ENCODE measurements at places on chromosomes 7 and 10.

DNA sequence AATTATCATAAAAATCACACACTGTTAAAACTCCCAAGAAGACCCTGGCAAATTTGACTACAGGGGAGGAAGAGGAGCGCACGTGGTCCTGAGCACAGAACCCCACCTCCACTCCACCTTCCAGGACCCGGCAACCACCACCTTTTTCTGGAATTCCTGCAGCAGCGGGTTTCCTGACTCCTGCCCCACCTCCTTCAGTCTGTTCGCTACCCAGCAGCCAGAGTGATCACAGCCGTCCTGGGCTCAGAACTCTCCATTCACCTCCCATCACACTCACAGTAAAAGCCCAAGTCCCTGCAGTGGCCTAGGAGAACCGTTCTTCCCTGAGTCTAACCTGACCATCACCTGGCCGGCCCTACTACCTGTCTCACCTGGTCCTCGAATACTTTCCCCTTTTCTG, 107.4 kb upstream of the FAM204A start:
- DNase-seq = no peak

DNA sequence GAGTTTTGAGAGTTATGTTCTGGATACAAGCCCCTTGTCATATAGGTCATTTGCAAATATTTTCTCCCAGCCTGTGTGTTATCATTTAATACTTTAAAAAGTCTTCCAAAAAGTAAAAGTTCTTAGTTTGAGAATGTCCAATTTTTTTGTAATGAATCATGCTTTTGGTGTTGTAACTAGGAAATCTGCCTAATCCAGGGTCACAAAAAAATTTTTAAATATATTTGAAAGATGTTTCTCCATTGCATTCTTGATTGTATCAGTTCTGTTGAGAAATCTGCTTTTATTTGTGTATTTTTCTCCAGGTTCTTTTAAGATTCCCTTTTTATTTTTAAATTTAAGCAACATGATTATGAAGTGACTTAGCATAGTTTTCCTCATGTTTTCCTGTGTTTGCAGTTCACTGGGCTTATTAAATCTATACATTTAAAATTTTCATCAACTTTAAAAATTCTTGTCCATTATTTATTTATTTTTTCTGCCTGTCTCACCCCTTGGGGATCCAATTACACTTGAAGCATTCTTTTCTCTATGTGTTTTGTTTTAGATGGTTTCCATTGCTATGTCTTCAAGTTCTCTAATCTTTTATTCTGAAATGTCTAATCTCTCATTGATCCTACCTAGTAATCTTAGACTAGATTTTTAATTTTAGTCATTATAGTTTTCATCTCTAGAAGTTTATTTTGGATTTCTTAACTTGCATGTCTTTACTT, 47.0 kb downstream of the CCDC71L start:
- DNase-seq = no peak

DNA sequence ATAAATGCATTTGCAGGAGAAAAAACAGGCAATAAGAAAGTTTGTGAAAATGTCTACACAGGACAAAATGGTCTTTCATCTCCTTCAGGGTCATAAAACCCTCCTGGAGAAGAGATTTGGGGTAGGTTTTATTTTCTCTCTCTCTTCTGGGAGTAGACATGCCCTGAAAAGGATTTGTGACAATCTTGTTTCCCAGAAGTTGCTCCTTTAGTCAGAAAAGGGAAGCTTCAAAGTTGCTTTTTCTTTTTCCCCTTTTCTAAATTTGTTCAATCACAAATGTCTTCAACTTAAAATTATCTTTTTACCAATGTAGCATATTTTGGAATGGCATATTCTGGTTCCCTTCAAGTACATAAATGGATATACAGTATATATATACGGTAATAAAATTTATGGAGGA, 9.4 kb upstream of the ANKRD22 start:
- DNase-seq = no peak

DNA sequence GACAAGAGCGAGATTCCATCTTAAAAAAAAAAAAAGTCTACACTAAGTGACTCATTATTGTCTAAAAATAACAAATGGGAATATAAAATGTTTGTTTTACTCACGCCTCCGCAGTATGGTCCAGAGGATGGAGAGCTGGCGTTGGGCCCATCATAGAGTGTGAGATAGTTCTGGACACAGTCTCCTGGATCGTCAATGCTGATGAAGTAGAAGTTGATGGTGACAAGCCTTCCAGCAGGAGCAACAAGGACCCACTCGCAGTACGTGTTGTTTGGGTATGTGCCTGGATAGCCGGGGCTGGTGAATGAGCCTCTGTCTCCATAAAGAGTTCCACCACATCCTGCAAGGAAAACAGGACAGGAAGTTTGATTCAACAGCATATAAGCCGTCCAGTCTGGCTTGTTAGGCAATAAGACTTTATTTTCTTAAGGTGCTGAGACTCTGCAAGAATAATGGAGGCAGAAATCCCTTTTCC, 11.5 kb upstream of the RSU1 start:
- DNase-seq = no peak

DNA sequence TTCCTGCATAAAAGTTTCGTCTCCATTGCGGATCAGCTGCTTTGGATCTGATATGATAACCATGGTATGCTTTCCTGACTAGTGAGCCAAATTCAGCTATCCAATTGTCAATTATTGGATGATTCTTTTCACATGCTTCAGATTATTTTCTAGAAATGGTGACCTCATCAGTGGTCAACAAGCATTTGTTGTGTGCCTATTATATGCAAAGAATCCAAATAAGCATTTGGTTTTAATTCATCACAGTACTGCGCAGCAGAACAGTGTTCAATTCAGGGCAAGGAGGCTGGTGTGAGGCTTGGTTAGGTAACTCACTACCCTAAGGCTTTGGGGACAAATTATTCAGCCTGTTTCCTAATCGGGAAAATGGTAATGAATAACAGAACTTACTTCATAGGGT, 200.5 kb downstream of the SKAP2 start:
- no peak for DNase-seq

DNA sequence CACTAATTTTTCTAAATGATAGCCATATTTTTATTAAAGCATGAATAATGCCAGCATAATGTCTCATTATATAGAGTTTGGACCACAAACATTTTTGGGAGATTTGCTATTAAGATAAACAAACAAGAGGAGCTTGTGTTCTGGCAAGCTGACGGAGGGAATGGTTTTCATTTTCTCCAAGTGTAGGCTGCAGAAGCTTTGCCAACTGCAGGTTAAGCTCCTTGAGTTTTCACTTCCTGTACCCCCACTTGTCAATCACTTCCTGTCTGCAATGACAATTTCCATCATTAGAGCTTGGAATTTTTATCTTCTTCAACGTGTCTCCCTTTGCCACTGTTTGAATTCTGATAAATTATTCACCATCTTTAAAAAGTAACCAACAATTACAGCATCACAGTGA, 13.4 kb downstream of the EBF3 start:
- no peak for DNase-seq

GRCh38 chr7:82690929-82691328, 247.4 kb upstream of the CACNA2D1 start:
- no peak for DNase-seq

DNA sequence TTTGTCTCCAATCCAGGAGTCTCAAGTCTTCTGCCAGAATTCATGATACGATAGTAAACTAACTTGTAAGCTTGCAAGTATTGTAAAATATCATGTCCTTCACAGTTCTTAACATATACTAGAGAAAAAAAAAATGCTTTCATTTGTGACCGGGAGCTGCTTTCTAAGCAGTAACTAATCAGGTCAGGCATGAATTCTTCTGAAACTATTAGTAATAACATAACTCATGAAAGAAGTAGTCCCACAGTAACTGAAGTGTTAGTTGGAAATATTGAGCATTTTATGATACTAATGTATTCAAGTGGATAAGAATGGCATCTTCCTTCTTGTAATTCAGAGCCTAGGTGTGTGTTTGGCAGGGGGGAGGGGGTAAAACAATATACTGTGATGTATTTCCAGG, 665.6 kb downstream of the DNAJB9 start:
- no peak for DNase-seq

GRCh38 chr10:63766745-63767137, 245.5 kb downstream of the REEP3 start:
- no peak for DNase-seq

GRCh38 chr10:100167553-100168312, 18.1 kb downstream of the ERLIN1 start:
- no peak for DNase-seq

DNA sequence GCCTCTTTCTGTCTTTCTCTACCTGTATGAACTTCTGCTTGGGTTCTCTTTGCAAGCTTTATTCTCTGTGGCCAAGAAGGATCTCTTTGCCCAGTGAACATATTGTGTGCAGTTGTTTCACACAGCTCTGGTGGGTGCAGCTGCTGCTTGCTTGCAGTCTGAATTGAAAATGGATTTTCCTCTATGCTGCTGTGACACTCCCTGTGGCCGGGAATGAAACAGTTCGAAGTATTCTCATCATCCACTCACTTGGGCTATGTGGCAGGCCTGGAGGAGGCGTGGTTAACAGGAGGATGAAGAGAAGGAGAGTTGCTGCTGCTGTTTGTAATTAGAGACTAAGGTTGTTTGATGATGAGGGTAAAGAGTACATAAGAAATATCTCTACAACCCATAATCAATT, 28.4 kb upstream of the ITGA8 start:
- DNase-seq = no peak

DNA sequence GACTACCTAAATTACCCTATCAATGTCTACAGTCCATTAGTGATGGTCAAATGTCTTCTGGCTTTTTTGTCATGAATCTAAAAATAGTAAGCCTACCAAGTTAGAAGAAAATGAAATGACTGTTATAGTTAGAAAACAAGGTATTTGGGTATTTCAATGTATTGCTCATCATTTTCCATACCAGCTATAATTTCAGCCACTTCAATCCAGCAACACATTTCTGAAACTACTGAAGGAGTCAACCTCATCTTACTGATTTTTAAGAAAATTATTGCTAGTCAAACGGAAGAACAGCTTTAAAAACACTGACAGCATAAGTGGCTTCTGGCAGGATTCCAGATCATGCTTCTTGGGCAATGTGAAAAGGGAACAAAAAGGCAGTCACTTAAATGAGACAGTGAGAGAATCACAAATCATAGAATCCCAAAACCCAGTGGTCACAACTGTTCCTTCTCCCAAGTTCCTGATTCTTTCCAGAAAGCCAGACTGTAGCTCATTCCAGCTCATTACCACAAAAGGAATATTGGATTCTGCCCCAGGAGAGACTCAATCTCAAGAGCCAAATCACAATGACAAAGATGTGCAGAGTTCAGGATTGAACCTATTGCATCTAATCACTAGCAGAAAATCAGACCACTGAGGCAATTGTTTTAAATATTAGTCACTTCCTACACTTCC, 61.2 kb upstream of the LRRN3 start:
- no peak for DNase-seq

DNA sequence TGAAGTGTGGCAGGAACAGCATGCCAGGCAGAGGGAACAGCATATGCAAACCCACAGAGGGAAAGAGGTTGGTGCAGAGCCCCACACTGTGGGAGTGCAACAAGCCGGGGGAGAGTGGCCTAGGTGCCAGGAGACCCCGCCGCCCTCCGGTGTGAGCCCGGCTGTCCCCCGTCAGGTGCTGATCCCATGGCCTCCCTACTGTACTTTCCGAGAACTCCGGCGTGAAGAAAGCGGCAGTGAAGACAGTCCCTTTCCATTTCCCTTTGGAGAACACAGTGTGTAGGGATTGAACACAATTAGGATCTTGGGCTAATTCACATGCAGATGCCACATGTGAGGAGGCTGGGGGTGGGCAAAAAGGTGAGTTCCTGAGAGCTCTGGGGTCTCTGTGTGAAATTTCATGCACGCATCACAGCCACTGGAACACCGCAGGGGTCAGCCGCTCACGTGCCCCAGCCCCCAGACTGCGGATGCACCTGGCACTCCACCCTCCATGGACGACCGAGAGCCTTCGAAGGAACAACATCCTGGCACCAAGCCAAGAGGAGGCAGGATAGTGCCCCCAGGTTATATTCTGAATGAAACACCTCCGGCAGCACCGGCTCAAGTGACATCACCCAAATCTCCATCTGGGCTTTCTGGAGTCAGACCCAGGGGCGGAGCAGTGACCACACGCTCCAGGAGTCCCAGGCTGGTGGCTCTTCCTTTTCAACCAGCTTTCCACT, 82.1 kb upstream of the PPP2R2D start:
- no peak for DNase-seq

- DNase-seq = no peak
Measured at GRCh38 chr10:35037104-35037503, 53.0 kb downstream of the CUL2 start.

GRCh38 chr7:23895666-23896096, 185.7 kb downstream of the STK31 start:
- DNase-seq = no peak

DNA sequence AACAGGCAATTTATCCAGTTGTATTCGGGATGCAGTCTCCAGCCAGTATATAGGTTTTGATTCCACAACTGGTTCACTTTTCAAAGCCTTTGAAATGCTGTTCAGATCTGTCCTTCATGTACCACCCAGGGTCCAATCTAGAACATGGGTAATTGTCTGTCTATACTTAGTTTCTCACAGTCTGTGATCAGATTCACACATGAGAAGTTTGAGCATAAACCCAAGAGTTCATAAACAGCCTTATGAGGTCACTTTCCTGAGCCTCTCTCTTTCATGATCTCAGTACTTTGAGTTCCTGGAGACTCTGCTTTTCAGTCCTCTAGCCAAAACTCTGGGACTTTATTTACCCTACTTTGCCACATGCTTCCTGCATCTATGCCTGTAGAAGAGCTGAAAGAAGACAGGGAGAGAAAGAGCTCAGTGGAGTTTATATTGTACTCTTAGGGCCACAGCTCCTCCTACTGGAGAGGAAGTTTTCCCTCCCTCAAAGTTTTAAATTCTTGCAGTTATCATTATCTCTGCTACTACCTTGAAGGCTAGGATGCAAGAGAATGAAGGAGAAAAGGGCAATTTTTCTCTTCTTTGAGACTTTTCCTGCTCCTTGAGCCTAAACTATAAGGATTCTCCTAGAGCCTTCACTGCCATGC, 172.0 kb downstream of the ZEB1 start:
- DNase-seq = no peak

- DNase-seq = no peak
Measured at GRCh38 chr7:122702872-122703510, at the start of gene RNF148. Gene RNF148, minus strand, starts transcription at chr7:122702922. Its CDS starts 172 bp downstream, at chr7:122702750.

DNA sequence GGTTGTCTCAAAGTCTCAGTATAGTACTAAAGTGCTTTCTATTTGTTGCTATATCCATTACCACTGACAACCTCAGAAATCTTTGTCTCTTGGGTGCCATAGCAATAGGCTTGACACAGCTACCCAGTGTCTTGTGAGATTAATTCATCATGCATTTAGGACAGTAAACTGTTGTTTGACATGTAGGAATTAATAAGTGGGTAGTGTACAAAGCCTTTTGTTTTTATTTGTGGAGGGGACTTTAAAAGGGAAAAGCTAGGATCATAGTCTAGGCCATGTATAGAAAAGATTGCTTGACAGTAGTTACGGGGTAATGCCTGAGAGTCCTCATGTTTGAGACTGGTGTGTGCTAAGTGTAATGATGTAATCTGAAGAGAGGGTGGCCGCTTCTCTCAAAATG, 102.6 kb upstream of the AGR3 start:
- DNase-seq = no peak

GRCh38 chr10:29555091-29555745, 79.6 kb downstream of the SVIL start:
- no peak for DNase-seq

Data from activated naive CD4-positive, alpha-beta T cell (primary cell).